ENCODE measurements at places on chromosomes 1 and 21.

DNA sequence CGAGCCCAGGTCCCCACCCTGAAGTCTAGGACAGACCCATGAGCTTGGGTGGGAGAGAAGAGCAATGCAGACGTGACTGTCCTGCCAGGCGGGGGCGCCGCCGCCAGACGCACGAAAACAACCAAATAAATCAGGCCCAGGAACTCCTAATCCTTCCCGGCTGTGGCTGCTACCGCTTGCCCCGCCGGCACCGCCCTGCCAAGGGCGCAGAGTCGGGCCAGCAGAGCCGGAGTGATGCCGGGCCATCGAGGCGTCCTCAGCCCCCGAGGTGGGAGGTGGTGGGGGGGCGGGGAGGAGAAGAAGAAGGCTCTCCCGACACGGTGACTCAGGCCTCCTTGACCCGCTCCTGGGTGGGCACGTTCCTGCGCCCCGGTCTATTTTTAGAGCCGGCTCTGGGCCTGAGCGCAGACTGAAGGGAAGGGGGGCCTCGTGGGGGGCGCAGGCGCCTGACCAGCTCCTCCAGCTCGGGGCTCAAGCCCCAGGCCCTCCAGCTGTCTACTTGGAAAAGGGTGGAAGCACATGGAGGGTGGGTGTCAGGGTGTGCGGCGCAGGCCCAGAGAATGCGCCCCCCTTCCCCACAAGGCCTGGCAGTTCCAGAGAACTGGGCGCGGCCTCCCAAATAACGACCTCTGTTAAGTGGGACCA, 10.7 kb upstream of the COL16A1 start:
- DNase-seq: peak; percentile 59

- DNase-seq: no peak
Observed at GRCh38 chr1:162851341-162851740, 9.6 kb downstream of the CCDC190 start.

GRCh38 chr1:6414443-6414844, 5.3 kb downstream of the HES2 start:
- DNase-seq: peak; percentile 76

- peak; percentile 62 for DNase-seq
Observed at GRCh38 chr1:44571712-44572571, 102.3 kb downstream of the TMEM53 start.

DNA sequence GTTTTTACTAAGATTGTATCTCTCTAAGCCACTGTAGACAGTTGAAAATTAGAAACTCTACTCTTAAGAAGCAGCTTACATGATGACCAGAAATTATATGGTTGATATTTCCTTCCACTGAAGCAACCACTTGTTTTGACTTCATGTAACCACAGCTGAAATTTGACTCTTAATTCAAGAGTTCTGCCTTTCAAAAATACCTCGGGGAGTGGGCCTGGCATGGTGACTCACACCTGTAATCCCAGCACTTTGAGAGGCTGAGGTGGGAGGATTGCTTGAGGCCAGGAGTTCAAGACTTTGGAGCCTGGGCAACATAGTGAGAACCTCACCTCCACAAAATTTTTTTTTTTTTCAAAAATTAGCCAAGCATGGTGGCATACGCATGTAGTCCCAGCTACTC, 4.3 kb downstream of the AMPD1 start:
- no peak for DNase-seq

GRCh38 chr1:116368241-116368640, 4.8 kb upstream of the ATP1A1 start:
- DNase-seq: no peak

DNA sequence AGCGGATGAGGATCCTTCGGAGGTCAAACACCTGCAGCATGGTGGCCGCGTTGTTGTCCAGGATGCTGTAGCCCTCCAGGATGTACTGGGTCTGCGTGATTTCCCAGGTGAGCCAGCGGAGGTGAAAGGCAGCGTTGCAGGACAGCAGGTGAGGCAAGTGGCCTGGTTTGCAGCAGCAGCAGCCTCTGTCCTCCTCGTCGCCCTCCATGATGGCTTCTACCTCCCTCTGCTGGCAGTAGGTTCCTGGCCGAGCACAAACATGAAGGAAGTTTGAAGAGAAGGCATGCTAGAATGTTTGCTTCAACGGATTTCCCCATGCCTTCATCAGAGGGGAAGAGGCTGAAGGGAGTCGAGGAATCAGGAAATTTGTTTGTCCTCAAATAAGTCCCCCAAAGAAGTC, 74.7 kb downstream of the NTPCR start:
- DNase-seq: peak; percentile 30

DNA sequence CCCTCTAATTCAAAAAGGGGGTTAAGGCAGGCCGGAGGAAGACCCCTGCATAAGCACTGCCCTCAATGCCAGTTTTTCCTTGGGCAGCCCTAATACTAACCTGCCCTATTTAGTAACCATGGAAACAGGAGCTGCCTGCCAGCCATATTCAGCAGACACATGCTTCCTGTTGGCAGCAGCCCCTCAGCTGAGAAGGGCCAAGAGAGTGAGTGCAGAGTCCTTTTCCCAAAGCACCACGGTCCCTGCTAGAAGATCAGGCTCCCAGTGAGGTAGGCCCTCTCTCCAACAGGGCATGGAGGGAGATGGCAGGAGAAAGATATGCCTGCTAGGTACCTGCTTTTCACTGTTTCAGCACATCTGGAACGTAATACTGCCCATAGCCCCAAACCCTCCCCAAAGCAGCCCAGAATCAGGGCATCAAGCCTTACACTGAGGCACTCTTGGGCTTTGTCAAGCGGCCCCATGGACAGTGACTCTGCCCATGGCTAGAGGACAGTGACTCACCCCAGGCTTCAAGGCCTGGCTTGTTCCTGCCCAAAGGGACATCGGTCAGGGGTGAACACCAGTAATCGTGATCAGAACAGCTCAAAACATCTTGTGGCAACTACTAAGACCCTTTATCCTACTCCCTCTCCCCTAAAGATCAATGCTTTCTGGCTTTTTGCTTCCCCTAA, 64.5 kb downstream of the BCAR3 start:
- DNase-seq: no peak

DNA sequence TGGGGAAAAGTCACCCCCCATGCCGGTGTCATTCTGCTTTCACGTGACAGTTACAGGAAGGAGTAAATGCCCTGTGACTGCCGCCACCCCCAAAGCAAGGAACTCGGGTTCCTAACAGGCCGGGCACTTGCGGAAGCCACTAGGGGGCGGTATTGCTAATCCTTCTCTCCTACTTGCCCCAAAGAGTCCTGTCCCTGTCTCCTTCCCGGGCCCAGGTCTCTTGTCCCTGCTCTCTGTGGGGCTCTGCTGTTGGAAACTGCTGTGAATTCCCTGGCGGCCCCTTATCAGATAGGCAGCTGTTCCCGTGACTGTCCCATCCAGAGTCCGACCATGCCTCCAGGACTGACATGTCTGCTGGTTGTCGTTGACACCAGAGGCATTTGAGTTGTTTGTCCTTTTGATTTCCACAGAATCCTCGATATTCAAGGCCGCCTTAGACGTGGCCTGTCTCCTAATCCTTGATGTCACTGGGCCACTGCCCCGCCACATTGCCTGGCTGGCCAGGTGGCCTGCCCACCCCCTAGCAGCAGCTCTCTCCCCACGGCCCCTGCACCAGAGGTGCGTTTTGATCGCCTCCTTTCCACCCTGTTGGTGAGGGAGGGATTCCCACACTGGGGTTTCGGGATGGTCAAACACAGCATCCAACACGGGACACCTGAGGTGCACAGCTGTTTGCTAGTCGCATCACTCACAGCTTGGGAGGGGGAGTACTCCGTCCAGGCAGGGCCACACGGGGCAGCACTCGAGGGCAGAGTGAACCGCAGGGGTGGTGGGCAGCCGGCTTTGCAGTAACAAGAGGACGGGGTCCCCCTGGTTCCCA, 37.3 kb downstream of the CHAF1B start:
- DNase-seq: peak; percentile 75

GRCh38 chr1:185426848-185427247, 109.8 kb upstream of the IVNS1ABP start:
- no peak for DNase-seq

- DNase-seq: no peak
Observed at GRCh38 chr21:32587651-32588050, 2.3 kb upstream of the TCP10L start.

- DNase-seq: no peak
Observed at GRCh38 chr1:27772036-27772931, 735 bp upstream of the STX12 start.

DNA sequence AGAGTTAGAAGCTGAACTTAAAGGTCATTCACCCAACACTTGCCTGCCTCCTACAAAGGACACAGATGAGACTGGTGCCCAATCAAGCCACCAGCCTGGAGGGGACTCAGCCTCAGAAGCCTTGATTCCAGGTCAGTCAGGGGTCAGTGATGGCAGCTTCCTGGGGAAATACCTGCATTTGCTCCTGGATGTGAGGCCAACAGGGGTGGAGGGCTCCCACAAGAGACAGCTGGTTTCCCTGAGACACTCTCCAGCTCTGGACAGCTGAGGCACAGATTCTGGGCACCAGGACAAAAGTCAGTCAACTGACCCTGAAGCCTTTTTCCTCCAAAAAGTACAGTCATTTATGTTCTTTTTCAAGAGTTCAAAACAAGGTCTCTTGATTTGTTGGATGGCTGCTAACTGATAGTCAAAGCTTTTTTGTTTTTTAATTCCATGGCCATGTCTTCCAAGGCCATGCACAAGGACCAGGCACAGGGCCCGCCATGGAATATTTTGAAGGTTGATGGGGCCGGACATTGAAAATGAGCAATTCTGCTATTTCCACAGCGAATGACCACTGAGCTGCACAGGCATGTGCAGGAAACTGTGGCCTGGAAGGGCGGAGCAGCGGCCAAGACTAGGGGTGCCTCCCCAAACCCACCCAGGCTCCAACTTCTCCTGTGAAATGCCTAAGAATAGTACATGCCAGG, 1.8 kb downstream of the C2CD2 start:
- DNase-seq: no peak

DNA sequence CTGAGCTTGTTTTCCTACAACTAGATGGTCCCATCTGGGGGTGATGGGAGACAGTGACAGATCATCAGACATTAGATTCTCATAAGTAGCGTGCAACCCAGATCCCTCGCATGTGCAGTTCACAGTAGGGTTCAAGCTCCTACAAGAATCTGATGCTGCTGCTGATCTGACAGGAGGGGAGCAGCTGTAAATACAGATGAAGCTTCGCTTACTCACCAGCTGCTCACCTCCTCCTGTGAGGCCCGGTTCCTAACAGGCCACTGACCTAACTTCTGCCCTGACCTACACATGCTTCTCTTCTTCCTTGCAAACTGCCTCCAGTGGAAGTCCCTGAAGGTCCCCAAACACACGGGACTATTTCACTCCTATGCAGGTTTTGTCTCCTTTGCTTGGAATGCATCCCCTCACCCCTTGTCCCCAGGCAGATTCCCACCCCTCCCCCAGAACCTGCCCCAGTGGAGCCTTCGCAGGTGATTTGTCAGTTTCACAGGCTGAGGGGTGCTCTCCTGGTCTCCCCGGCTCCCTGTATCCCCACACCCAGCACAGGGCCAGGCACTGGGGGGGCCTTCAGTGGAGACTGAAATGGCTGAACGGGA, 5.7 kb upstream of the ZBTB48 start:
- no peak for DNase-seq

DNA sequence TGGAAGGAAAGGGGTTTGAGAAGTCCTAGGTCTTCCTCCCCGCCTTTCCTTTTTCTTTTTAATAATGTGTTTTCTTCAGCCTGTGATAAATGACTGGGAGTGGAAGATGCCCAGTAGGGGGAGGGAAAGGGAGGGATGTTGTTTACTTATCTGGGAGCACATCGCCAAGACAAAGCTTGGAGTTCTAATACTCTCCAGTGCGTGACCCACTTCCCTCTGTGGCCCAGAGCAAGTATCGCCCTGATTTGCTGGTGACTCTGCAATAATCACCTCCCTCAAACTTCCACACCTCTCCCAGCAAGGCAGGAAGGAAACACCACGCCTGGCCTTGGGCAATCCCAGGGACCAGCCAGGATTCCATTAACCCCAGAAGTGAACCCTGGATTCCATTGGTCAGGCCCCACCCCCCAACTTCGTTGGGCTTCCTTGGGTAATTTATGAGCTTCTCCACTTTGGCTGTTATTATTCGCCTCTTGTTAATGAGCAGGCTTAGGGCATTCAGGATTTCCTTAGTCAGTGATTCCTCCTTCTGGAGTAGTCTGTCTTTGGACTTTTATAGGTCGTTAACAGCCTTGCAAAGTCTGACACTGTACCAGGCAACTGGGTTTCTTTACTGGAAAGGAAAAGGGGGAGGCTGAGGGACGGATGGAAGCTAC, 24.3 kb upstream of the GRHL3 start:
- DNase-seq: no peak

- DNase-seq: no peak
Observed at GRCh38 chr21:46179708-46180078, 4.6 kb downstream of the SPATC1L start.

- DNase-seq: no peak
Observed at GRCh38 chr1:4315202-4315601, 339.2 kb upstream of the AJAP1 start.

- DNase-seq: no peak
Observed at GRCh38 chr21:40507978-40508377, 339.0 kb downstream of the DSCAM start.

DNA sequence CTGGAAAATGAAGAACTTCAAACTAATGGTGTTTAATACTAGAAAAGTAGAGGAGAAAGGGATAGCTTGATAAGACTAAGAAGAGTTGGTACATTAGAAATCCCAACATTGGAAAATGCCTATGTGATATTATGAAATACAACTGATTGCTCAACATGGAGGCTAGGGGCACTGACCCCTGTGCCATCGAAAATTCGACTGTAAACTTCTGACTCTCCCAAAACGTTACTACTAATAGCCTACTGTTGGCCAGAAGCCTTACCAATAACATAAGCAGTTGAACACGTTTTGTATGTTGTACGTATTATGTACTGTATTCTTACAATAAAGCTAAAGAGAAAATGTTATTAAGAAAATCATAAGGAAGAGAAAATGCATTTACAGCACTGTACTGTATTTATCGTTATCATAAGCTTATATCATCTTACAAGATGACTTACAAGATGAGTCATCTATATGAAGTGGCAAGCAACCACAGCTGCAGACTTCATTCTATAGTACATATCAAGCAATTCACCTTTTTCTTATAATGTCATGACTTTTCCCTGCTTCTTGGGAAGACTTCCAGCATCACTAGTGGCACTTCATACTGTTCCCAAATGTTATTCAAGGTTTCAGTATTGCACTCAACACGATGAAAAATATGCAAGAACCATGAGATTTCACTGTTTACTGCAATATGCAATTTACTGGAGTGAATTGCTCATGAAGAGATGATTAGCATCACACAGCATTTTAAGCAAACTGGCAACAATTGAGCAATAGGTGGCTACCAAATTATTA, 12.9 kb upstream of the CTSK start:
- DNase-seq: no peak
